Aorta (tissue), 5 donors: ENCODE measurements at places on chromosomes 1 and 21. TPM values are rescaled to one million over a fixed set of nuclear protein-coding genes. Genes with fewer than 3 reads are reported as not detected.

- no peak overlapping the region for H3K27ac ChIP-seq
- no peaks in the 10 kb centered on the region for H3K27me3 ChIP-seq
- H3K4me3 ChIP-seq, result no peak overlapping the region
- no peaks in the 10 kb centered on the region for H3K4me1 ChIP-seq
- DNase-seq, result no peak
- H3K36me3 ChIP-seq, result peaks cover 6% of the 10 kb centered on the region
Measured at GRCh38 chr1:170544624-170545023, 12.7 kb downstream of the GORAB start.

GRCh38 chr1:212589446-212589845, 19.1 kb upstream of the ATF3 start:
- H3K36me3 ChIP-seq, result no peaks in the 10 kb centered on the region
- no peaks in the 10 kb centered on the region for H3K27me3 ChIP-seq
- H3K4me1 ChIP-seq, result no peaks in the 10 kb centered on the region
- no peak overlapping the region for H3K27ac ChIP-seq

DNA sequence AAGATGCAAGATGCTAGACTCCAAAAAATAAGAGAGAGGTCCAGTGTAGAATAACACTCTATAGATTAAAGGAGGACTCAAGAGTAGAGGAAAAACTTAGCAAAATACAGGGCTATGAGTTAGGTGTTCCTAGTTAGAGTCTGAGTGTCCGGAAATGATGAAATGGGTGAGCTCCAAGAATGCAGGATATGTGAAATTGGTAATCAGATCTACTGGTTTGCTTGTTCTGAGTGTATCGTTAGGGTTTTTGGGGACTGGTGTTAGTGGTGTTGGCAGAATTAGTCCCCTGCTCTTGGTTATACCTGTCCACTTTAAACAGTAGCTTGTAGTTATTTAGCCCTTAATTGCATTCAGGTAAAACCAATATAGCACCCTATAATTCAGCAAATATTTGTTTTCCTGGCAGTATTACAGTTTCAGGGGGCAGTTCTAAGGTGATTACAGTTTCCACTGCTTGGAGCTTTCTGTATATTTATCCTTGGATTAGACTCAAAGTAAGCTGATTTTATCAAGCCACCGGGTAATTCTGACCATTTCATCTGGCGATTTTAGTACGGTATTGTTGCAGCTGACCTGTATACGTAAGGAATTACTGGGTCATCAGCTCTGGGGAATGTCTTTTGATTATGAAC, 332.7 kb downstream of the CHRM3 start:
- H3K36me3 ChIP-seq, result no peaks in the 10 kb centered on the region
- no peak overlapping the region for H3K27ac ChIP-seq
- H3K4me1 ChIP-seq, result no peaks in the 10 kb centered on the region
- no peak for DNase-seq

GRCh38 chr1:114103992-114104391, 49.7 kb downstream of the SYT6 start:
- H3K36me3 ChIP-seq, result no peaks in the 10 kb centered on the region
- no peaks in the 10 kb centered on the region for H3K4me1 ChIP-seq
- H3K4me3 ChIP-seq, result no peak overlapping the region
- no peak overlapping the region for H3K27ac ChIP-seq

GRCh38 chr1:6099297-6099696, 53.6 kb downstream of the KCNAB2 start:
- no peak overlapping the region for H3K4me3 ChIP-seq
- no peaks in the 10 kb centered on the region for H3K36me3 ChIP-seq
- peak; percentile 69 for DNase-seq

- H3K36me3 ChIP-seq, result no peaks in the 10 kb centered on the region
- H3K4me1 ChIP-seq, result no peaks in the 10 kb centered on the region
- no peaks in the 10 kb centered on the region for H3K27me3 ChIP-seq
Measured at GRCh38 chr1:22812993-22813790, 102.6 kb downstream of the EPHB2 start.

DNA sequence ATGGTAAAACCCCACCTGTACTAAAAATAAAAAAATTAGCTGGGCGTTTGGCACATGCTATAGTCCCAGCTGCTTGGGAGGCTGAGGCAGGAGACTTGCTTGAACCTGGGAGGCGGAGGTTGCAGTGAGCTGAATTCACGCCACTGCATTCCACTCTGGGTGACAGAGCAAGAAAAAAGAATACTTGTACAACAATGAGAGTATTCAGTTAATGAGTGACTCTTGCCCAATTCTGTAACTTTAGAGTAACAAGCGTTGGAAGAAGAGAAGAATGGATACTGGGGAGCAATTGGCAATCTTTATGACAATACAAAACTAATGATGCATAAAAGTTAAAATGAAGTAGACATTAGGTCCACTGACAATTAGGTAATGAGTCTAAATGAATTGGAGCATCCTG, 10.5 kb downstream of the ANXA9 start:
- DNase-seq, result no peak
- no peak overlapping the region for H3K27ac ChIP-seq
- H3K4me3 ChIP-seq, result no peak overlapping the region
- H3K4me1 ChIP-seq, result no peaks in the 10 kb centered on the region
- H3K27me3 ChIP-seq, result no peaks in the 10 kb centered on the region

The NHLH1 gene
- 0.13 TPM for total RNA-seq
